ENCODE measurements at places on chromosomes 2 and 18.
A peak's percentile ranks its signal among the peaks of the same experiment; 100 is the strongest.

DNA sequence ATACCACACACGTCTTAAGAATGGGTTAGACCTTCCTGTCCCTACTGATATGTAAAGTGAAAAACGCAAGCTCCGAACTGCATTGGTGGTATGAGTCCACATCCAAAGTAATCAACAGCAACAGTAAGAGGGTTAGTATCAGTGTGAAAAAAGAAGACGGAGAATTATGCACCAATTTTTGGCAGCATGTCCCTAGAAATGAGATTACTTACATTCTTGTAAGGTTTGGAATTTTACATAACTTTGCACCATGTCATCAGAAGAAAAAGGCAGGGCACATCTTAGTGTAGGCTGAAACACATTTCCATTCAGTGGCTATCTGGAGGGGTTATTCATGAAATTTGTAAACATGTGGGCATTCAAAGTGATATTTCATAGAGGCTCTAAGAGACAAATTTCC, 88.2 kb downstream of the LONRF2 start:
- DNase-seq = no peak

DNA sequence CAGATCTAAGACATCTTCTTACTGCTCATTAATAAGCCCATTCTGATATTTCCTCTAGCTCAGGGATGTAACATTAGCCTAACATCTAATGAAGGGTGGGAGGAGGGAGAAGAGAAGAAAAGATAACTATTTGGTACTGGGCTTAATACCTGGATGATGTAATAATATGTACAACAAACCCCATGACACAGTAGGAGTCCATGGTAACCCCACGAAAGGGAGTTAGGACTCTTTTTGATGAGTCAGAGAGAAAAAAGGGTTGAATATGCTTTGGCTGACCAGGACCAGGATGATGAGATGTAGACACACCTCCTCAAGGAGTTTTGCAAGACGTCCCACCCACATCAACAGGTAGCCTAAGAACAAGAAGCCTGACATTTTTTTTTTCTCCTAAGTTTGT, 34.4 kb upstream of the DLX2 start:
- DNase-seq = no peak

DNA sequence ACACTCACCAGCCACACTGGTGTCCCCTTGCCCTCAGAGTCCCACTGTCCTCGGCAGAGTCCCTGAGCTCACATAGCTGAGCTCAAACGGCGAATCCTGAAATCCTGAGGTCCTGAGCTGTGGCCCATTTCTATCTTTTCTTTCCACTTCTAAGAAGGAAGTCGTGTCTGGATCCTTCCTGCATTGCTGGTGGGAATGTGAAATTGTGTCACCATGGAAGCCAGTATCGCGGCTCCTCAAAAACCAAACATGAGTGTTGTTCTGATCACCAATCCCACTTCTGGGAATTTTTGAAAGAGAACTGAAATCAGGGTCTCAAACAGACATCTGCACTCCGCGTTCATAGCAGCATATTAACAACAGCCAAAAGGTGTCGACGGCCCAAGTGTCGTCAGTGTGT, 244.7 kb downstream of the EIPR1 start:
- no peak for DNase-seq

DNA sequence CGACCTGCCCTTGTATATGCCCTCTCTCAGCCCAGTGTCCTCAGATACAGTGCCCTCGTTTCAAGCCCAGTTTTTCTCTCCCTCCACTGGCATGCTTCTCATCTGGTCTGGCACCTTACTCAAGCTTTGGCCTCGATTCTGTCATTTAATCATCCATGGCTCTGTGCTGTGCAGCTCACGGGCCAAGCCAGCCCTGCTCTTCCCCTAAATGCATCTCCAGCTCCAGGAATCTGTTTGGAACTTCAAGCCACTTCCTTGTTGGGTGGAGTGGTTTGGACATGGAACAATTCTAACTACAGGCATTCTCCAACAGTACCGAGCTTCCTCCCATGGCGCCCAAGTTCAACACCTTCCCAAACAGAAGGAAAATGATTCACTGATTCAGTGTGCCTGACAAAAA, 76.7 kb upstream of the ZNF397 start:
- no peak for DNase-seq

DNA sequence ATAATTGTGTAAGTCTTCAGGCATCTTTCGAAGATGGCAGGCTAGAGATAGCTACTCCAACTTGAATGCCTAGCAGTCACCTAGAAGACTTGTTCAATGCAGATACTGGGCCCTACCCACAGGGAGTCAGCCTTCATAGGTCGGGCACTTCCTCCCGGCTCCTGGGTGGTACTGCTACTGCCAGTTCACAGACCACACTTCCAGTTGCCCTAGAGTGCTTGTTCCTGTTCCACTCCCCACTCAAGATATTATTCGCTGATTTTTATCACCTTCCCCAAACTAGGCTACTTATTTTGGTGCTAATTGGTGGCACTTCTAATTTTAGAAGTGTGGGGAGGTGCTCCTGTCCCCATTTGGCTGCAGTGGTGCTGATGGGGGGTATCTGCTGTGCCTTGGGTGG, 34.2 kb downstream of the INPP4A start:
- peak; percentile 55 for DNase-seq

GRCh38 chr2:116511426-116511825, 1303.1 kb upstream of the DDX18 start:
- DNase-seq = no peak

- no peak for DNase-seq
Observed at GRCh38 chr2:104702031-104702850, 151.7 kb upstream of the POU3F3 start.

DNA sequence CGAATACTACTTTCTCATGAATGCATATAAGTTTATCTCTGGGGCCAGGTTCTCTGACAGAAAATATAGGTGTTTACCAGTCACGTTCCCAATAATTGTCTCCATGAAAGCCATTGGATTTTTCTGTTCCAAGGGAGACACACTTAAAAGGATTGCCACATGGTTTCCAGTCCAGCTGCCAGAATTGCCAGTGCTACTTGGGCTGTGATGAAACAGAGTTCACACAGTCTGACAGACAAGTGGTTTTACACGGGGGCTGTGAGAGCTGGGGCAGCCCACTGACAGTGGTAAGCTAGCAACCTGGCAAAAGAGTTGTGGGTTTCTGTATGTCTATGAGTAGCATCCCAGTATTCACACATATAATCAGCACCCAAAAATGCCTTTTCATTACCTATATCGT, 27.7 kb upstream of the ATRAID start:
- no peak for DNase-seq

- DNase-seq = no peak
Observed at GRCh38 chr18:66682855-66683322, 79.0 kb upstream of the CDH19 start.

- no peak for DNase-seq
Observed at GRCh38 chr18:52349498-52349897, 9.5 kb downstream of the DCC start.
